ENCODE measurements at places on chromosomes 3 and 15. TPM values are rescaled to one million over a fixed set of nuclear protein-coding genes. Genes with fewer than 3 reads are reported as not detected.

SPINT1 gene
- total RNA-seq, result 129 TPM

SV2B gene
- total RNA-seq, result 0.07 TPM

TEX264 gene
- total RNA-seq, result 15.0 TPM

IQCH gene
- total RNA-seq, result 1.9 TPM

LYZL4 gene
- total RNA-seq, result not detected

IFT122 gene
- total RNA-seq, result 22.0 TPM

TKT gene
- 676 TPM for total RNA-seq

AAGAB gene
- 41.9 TPM for total RNA-seq

SI gene
- not detected for total RNA-seq

DNA sequence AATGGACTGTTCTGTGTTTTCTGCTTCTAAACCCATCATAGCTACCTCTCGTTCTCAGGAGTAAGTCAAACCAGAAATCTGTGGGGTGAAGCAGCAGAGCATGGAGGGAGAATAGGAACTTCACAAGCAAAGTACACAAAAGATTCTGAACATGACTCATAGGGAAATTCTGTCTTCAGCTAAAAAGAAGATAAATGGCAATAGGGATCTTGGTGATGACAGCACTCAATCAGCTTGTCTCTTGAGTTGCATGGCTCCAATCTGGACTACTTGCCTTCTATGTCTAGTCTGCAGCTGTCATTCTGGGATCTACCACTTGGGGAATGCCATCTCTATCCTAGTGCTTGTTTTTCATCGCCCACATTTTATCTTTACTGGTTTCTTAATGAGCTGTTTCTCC is 13.5 kb upstream of the GRAMD1C start:
- DNase-seq, result no peak

GRCh38 chr3:89212619-89213018 is 105.2 kb downstream of the EPHA3 start:
- DNase-seq, result no peak

DNA sequence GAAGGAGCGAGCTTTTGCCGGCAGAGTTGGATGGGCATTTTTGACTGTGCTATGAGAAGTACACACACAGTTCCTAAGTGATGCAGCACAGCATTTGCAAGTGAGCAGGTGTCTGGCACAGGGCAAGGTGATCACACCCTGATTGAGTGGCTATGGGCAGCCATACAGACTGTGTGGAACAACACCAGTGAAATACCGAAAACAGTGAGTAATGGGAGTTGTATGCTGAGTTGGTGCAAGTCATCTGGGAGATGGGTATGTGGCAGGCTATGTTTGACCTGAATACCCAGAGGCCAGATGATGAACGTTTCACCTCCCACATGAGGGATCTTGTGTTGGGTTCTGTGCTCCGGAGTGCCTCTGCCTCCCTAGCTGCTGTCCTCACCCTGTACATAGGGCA is 53.5 kb upstream of the TIPARP start:
- DNase-seq, result no peak

DNA sequence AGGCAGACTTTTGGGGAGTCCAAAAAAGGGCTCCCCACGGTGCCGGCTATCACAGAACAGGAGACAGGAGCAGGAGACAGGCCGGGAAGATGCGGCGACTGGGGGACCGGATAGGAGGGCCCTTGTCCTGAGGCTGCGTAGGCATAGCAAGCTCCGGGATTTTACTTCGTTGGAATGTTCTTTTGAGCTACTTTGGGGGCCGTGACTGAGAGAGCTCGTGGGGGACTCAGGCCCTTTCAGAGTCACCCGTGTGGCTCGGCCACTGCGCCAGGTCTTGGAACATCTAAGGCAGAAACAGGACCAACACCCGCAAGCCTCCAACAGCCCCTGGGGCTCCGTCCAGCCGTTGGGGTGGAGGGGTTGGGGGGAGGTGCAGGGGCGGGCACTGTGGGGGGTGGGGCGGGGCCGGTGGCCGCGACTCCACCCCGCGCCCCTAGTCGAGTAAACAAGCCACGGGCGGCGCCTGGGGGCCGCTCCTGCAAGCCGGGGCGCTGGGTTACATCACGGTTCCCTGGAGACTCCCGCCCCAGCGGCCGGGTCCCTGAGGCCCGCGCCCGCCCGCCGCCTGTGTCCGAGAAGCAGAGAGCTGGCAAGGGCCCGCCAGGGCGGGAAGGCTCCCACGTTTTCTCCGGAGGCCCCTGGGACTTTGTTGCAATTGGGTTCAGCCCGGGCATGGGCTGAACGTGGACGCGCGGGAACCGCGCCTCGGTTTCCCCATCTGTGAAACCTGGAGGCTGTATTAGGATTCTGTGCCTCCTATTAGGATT is 23.3 kb upstream of the C15orf39 start:
- DNase-seq, result peak; percentile 59

DNA sequence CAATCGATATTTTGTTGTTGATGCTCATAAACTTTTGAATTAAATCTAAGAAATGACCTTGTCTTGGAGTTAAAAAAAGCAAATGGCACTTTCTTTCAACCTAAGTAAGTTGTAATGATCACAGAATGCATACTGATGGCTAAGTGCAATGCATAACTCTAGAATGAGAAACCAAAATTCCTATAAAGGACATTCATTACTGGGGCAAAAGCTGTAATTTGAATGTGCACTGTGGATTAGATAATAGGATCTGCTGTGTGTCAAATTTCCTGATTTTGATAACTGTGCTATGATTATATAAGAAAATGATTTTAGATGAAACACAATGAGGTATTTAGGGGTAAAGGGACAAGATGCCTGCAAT is 14.3 kb downstream of the SIAH2 start:
- no peak for DNase-seq

DNA sequence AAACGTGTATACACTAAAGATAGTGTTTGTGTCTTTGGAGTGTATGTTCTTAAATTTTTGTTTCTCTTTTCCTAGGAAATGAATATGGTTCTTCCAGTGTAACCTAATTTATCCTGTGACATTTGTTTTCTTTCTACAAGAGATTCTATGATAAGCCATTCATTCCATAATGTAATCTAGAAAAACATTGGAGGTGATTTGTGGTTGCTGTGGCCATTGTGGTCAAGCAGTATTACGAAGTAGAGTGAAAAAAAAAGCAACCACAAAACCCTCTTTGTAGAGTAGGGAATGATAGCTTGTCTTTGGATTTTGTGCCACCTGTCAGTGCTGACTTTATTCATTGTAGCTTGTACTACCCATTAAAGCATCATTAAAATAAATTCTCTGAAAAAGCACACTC is 1209.6 kb downstream of the ZPLD1 start:
- no peak for DNase-seq

DNA sequence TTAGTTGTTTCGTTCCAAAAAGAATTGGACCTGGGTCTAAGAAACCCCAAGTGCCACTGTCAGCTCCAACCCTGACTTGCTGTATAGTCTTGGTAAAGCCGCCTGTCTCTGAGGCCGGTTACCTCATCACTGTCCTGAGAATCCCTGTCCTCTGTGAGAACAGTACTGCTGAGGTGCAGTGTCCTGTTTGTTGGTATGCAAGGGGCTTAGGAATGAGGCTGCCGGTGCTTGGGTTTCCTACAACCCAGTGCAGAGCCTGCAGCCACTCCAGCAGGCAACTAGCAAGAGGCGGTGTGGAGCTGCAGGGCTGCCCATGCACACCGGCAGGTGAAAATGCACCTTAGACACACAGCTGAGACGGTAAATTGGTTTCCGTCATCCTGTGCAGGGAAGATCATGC is 52.0 kb upstream of the ATG7 start:
- peak; percentile 50 for DNase-seq

- DNase-seq, result no peak
Observed at GRCh38 chr3:177201700-177202397, 4.6 kb upstream of the TBL1XR1 start.

DNA sequence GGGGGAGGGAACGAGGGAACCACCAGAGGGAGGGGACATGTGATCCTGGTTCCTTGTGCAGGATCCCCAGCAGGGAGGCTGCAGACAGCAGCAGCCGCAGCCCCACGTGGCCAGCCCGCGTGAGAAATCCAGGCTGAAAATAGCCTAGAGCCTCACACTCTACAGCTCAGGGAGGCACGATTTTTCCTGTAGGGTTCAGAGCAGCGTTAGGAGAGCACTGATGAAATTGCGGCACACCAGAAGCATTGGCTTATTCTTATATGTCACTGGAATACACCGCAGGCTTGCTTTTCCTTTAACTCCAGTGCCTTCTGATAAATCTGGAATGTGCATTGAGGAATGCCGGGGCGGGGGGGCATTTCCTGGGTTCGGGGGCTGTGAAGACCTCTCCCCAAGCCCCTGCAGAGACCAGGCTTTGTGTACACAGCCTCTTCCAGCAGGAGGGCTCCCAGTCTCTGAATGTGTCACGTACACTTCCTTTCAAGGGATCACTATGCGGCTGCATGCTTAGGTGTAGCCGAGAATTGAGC is 193.0 kb downstream of the ATP10A start:
- DNase-seq, result peak; percentile 86

GRCh38 chr15:91101608-91101920 is 1.5 kb downstream of the SV2B start:
- DNase-seq, result no peak

DNA sequence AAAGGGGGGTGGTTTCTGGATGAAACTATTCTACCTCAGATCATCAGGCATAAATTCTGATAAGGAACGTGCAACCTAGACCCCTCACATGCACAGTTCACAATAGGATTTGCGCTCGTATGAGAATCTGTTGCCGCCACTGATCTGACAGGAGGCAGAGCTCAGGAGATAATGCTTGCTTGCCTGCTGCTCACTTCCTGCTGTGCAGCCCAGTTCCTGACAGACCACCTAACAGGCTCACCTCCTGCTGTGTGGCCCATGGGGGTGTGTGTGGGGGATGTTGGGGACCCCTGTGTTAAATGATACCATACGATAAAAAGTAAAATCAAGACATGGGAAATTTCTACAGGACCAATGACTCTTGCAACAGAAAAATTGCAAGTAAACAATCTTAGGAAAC is 24.0 kb downstream of the CP start:
- peak; percentile 67 for DNase-seq

- no peak for DNase-seq
Observed at GRCh38 chr3:135887220-135887619, 78.3 kb upstream of the PPP2R3A start.

- no peak for DNase-seq
Observed at GRCh38 chr15:56760186-56760585, 26.9 kb upstream of the ZNF280D start.

GRCh38 chr3:9862391-9863057 is 17.5 kb downstream of the CIDEC start:
- DNase-seq, result peak; percentile 85

- no peak for DNase-seq
Observed at GRCh38 chr3:52291508-52292181, 4.0 kb downstream of the GLYCTK start.

DNA sequence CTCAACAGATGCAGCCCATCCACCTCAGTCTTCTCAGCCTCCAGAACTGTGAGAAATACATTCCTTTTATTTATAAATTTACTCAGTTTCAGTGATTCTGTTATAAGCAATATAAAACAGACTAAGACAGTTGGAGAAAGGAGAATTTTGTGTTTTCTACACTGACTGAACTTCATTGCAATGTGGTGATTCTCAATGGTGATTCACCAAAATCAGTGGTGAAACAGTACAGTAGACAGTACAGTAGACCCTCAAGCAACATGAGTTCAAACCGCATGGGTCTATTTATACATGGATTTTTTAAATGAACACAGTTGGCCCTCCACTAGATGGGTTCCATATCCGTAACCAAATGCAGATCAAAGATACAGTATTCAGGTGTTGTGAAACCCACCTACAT is 403.1 kb upstream of the TGFBR2 start:
- DNase-seq, result no peak

- DNase-seq, result peak; percentile 18
Observed at GRCh38 chr15:31485431-31485830, 158.8 kb downstream of the KLF13 start.

- DNase-seq, result no peak
Observed at GRCh38 chr15:38532728-38533127, 31.9 kb downstream of the RASGRP1 start.

DNA sequence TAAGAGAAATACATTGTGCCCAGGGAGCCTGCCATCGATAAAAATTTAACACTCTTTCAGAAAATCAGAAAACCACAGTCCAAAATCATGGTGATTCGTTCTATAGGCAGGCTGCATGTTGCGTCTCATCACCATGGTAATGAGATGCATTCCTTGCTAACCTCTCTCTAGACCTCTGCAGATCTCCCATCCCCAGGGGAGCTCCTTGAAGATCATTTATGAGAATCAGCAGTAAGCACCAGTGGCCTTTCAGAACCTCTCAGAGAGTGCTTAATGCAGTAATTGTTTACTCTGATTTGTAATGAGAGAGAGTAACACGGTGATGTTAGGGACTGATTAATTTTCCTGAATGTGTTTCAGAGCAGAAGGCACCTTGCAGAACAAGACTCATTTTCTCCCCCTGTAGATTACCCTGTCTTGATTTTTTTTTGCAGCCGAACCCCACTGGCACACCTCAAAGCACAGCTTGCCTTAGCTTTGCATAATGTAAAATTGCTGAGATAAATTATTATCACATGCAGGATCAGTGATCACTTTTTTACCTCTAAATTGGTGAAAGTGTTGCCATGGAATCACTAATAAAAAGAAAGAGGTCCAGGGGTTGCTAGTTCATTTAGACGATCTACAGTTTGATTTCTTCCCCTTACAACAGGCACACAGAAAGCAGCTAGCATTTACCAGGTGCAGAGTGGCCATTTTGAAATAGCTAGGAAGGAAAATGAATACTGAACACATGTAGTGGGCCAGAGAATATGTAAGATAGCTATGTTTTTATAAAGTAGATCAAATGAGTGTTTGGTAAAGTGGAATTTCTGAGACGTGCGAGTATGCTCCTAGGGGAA is 98.9 kb upstream of the CHL1 start:
- DNase-seq, result no peak

GRCh38 chr3:42190701-42191442 is 75.1 kb downstream of the CCK start:
- DNase-seq, result peak; percentile 76

- peak; percentile 44 for DNase-seq
Observed at GRCh38 chr3:108091498-108092250, 843 bp upstream of the CD47 start.

- no peak for DNase-seq
Observed at GRCh38 chr3:110684466-110684865, 387.1 kb upstream of the NECTIN3 start.

DNA sequence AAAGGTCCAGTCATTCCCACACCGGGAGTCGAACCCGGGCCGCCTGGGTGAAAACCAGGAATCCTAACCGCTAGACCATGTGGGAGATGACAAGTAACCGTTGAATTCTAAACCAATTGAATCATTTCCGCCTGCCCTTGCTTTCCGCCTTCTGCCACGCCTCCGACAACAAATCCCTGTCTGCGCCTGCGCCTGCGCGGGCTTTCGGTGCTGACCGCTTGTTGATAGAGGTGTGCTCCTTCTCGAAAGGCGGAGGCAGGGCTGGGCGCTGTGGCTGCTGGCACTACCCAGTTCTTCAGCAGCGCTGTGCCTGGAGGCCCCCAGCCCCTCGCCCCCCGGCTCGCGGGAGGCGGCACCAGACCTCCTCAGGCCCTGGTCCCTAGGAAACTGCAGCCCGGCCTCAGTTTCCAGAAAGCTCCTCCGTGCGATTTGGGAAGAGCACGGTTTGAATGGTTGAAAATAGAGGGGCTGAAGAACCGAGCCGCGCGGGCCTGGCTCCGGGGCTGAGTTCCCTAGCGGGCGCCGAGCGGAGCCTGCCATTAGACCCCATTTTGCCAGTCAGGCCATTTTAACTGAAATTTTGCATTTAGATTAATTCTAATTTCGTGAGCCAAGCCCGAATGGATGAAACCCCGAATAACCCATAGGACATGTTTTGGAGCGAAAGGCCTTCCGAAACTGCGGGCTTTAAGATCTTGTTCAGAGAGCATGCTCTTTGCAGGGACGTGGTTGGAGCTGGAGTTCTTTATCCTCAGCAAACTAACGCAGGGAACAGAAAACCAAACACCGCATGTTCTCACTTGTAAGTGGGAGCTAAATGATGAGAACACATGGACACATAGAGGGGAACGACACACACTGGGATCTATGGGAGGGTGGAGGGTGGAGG is 219.3 kb upstream of the ATP10A start:
- peak; percentile 98 for DNase-seq

All from H9 (cell line).